Activated T-helper 2 cell treated with anti-CD3 and anti-CD28 coated beads, Interferon-gamma antibody, Interleukin-2, Interleukin-4, amounts not matched to agents 10 μg/mL and 5 μg/mL and 100 μg/mL, durations not matched to agents 14 hours and 24 hours and 36 hours (primary cell): ENCODE measurements at places on chromosomes 3 and 15.

- no peak for DNase-seq
Measured at GRCh38 chr3:128340198-128340903, 126.3 kb downstream of the DNAJB8 start.

- no peak for DNase-seq
Measured at GRCh38 chr15:73079565-73079964, 27.3 kb downstream of the NEO1 start.

DNA sequence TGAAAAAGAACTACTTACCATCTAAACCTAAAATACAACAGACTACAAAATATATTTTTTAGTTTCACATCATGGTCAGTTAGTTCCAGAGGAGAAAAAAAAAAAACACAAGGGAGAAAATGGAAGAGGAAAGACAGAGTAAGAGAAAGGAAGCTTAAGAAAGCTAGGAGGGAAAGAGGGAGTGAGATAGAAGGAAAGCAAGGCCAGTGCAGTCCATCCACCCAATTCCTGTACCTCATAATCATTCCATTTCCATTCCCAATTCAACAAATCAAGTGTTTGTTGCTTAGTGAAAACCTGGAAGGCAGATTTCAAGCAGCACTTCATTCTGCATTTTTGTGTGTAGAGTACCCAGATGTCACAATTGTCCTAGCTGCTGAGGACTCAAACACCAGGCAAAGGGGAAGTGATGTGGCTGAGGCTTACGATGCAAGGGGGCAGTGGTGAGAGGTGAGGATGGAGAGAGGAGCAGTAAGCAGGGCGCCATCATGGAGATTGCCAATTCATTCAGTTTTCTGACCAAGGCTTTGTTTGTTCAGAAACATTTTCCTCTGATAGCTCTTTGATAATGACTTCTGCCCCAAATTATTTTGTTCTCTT lies 83.6 kb upstream of the GSK3B start:
- no peak for DNase-seq

GRCh38 chr3:134106580-134106979 lies 76.9 kb upstream of the SLCO2A1 start:
- DNase-seq, result no peak

DNA sequence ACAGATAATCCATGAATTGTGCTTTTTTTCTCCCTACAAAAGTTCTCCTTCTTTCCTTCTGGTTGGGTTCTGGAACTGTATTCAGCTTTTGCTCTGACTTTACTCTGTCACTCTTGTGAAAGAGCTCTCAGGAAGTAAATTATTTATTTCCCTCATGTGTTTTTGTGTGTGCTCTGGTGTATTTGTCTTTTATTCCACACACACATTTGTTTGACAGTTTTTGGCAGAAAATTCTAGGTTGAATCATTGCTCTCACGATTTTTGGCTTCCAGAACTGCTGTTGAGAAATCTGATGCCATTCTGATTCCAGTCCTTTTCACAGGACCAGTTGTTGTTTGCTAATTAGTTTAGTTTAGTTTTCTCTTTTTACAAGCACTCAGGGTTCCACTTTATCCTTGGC lies 172.8 kb downstream of the PLCH1 start:
- DNase-seq, result no peak

GRCh38 chr3:170714122-170714521 lies 128.2 kb upstream of the SLC7A14 start:
- DNase-seq, result no peak

DNA sequence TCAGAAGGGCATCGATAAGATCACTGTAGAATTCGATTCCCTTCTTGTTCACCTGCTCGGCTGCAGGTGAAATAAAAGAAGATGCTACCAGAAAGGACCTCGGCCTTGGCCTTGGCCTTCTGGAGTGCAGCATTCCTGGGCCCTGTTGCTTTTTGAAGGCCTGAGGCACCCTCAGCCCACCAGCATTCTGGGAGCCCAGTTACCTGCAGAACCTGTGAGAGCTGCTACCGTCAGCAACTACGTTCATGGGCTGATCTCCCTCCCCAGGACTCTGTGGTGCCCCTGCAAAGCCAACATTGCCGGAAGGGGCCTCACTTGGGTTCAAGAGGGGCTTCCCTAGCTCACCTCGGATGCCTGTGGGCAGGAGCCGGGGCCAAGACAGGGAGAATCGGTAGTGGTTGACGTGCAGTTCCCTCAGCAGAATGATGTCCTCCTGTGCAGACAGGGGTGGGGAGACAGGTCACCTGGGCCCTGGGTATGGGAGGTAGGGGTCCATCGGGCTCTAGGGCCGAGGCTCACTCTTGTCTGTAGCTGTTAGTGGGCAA lies 2.2 kb downstream of the LCTL start:
- no peak for DNase-seq
